Fibroblast of villous mesenchyme (primary cell): ENCODE measurements at places on chromosomes 7 and 10. TPM values are rescaled to one million over a fixed set of nuclear protein-coding genes. Genes with fewer than 3 reads are reported as not detected.

Gene LOXL4
- total RNA-seq = 67.8 and 68.3 TPM in 2 replicates

Gene STEAP2
- 4.5 and 8.6 TPM in 2 replicates for total RNA-seq

Gene NODAL
- total RNA-seq = not detected in 2 replicates

Gene HMX2
- total RNA-seq = not detected in 2 replicates

Gene OR6V1
- total RNA-seq = not detected in 2 replicates

Gene SVOPL
- total RNA-seq = not detected in 2 replicates

GRCh38 chr10:125599194-125599593 is 83.8 kb downstream of the TEX36 start:
- no peak for DNase-seq

DNA sequence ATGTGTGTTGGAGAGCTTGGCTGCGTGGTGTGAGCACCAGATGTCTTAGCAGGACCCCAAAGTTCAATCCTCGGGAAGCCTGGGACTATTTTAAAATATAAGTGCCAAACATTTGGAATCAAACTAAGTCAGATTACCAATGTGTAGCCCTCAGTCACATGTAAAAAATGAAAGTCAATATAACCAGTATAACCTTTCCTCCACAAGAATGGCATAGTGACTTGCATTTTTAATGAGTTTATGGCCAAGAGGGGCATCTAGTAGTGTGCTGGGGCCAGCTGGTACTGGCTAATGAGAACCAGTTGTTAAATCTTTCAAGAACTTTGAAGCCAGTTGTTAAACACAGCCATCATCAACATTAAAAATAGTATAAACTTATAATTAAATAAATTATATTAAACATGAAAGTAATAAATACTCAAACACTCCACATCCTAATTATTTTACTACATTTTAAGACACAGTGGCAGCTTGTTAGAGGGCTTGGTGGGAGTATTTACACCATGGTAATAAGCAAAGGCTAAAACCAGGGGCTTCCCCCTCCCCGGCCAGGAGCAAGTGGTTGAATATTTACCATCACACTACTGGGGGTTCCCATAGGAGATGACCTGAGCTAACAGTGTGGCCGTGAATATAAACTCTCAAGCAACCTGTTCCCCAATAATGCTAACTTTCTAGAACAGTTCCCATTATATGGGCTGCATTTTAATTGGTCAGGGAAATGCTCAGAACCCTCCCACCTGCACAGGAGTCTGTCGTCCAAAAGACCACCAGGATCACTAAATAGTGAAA is 7.9 kb upstream of the FAM170B start:
- no peak for DNase-seq

DNA sequence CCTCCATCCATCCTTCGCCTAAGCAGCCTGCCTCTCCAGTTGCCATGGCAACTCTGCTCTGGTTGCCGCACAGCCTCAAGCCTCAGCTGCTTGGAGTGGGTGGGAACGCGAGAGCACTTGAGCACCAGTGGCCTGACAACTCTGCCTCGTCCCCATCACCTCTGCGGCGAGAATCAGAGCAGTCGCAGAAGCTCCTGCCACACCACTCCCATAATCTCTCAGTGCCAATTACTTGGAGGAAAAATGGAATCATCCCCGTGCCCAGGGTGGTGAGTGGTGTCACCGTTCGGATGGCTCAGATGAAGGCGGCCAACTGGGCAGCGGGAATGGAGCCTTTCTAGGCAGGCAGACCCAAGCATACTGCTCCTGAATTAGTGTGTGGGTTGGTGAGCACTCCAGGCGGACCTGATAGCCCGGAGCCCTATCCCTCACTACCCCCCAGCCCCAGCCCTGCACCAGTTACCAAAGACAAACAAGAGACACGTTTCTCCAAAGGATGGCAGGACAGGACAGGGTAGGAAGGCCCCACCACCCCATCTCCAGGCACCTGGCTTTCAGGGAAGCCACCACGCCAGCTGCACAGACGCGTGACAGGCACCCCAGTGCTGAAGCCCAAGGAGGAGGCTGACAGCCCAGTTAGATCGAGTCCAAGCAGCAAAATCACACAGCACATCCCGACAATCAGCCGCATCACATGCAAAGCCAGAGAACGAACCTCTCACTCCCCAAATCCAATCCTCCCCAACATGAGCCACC is 335.4 kb downstream of the PTPRN2 start:
- DNase-seq = no peak

DNA sequence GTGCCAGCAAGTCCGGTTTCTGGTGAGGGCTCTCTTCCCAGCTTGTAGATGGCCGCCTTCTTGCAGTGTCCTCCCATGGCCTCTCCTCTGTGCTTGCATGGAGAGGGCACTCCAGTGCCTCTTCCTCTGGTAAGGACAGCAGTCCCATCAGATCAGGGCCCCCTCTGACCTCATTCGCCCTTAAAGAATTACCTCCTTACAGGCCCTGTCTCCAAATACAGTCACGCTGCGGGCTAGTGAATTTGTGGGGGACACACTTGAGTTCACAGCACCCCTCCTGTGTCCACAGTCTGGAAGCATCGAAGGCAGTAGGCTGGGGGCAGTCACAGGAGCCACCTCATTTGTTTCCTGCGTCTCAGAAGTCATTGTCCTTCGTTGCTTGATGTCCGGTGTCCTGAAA is 54.6 kb downstream of the LHPP start:
- no peak for DNase-seq

DNA sequence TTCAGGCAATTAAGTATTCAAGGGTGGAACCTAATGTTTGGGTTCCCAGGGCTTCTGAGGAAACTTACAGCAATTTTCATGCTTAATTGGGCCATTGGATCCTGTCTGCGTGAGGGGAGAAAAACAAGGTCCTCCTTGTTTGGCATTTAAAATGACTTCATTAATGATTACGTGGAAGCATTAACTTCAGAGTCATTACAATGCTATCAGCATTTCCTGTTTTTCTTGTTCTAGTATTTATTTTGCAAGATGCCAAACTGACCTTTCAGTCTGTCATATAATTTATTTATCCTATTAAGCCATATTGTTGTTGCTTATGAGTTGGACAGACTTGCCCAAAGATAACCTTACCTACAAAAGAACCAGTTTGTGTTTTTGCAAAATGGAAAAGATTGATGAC is 324.1 kb upstream of the LRRN3 start:
- peak; percentile 3 for DNase-seq

GRCh38 chr7:150385302-150385723 is 6.2 kb downstream of the ZNF775 start:
- no peak for DNase-seq

DNA sequence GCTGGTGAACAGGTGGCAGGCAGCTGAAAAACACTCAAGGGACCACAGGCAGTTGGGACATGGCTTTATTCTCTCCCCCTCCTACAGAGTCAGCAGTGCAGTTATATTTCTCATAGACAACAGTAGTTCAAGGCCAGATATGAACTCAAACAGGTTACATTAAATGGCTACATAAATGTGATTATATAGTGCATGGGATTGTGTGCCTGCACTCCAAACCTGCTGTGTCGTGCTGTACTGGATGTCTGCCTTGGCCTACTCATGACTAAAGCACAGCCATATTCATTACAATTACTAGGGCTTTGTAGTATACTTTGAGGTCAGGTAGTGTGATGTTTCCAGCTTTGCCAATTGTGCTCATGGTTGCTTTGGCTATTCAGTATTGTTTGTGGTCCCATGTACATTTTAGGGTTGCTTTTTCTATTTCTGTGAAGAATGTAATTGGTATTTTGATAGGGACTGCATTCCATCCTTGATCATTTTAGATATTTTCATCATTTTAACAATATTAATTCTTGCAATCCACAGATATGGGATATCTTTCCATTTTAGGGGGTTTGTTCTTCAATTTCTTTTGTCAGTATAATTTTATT is 393.6 kb downstream of the CNTNAP2 start:
- no peak for DNase-seq

- no peak for DNase-seq
Measured at GRCh38 chr7:27154369-27154768, 2.0 kb upstream of the HOXA3 start.

DNA sequence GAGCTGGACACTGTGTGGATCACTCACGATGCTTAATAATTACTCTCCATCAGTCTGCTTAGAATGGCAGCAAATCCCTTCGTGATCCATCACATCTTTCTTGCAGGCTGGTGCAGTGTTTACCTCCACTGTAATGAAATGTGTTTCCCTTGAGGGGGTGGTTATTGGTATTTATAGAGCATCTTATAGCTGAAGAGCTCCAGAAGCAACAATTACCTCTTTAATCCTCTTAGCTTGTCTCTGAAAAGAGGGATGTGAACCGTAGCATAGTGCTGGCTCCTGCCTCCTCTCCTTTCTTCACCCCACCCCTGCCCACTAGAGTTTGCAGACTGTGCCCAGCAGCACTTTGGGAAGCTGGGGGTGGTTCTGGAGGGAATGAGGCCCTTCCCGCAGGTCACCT is 132.6 kb downstream of the CAMK1D start:
- DNase-seq = no peak

GRCh38 chr10:133459454-133460207 is 5.9 kb downstream of the SCART1 start:
- no peak for DNase-seq

- no peak for DNase-seq
Measured at GRCh38 chr7:105677817-105678573, 96.7 kb upstream of the EFCAB10 start.

- DNase-seq = no peak
Measured at GRCh38 chr10:45473126-45473525, 99.1 kb downstream of the ALOX5 start.

- DNase-seq = peak; percentile 22
Measured at GRCh38 chr7:14754631-14755030, 147.9 kb downstream of the DGKB start.

GRCh38 chr10:30055226-30055662 is 4.1 kb downstream of the JCAD start:
- peak; percentile 36 for DNase-seq

DNA sequence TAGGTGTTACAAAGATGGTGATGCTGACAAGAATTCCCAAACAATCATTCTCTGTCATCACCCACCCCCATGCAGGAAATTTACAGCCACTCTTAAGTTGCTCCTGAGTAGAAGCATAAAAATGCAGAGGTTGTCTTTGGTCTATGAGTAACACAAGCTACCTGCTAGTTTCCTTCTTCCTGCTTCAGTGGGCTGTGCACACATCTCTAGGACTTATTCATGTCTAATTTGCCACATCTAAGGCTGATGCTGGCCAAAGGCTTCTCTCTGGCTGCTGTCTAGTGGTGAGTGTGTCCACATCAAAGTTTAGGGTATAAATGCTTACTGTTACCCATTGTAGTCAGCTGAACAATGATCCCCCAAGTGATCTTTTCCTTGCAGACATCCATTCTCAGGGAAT is 662.5 kb downstream of the TYW1 start:
- no peak for DNase-seq

DNA sequence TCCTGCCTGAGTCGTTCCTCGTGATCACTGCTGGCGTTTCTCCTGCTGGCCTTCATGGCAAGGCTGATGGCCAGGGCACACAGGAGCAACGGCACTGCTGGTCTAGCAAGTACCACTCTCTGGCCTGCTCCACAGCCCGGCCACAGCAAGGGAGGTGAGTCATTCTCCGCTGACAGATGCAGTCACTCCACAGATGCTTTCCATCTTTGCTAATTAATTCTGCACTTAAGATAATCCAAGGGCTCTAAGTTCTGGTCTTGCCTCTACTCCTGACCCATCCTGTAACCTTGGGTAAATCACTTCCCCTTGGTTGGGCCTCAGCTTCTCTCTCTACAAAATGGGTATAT is 244.4 kb downstream of the RPS24 start:
- peak; percentile 21 for DNase-seq

DNA sequence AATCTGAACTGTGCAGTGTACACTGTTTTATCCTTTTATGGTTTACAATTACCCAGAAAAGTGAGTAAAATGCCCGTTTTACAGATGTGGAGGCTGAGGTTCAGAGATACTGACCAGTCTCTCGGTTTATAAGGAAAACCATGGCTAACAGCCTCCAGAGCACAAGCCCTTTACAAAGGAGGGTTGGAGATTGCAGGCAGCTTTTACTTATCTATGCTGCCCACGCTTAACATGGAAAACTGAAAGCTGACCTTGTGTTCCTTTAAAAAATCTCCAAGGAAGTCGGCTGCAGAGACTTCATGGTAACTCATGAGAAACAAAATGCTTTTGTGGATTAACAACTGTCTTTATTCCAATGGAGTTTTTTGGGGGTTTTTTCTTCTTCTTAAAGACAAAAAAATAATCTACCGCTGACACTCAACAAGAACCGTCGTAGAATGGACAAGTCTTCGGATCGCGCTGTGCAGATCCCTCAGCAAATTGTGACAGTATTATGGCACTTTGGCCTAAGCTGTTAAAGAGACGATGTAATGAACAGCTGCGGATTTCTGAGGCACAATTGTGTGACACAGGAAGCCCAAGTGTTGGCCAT is 654 bp upstream of the SLF2 start:
- DNase-seq = peak; percentile 63

GRCh38 chr7:149584009-149584408 is 86.4 kb upstream of the ZNF746 start:
- no peak for DNase-seq
